ENCODE measurements at places on chromosomes 16 and 17.

DNA sequence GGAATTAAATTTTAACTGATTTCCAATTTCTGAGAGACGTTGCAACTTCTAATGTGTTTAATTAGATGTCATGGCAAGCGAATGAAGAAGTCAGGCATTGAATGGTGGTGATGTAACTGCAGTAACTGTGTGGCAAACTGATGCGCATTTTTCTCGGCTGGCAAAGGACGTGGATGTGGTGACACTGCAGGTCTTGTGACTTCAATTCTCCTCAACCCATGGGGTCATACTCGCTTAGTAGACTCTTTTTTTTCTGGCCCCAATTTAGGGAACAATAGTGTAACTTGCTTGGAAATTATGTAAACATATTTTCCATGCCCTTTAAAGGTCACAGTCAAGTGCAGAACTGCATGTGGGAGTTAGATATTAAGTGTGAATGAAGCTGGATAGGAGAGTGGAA, 1.9 kb upstream of the FAM20A start:
- DNase-seq, result no peak

GRCh38 chr16:50092891-50093290, 27.1 kb downstream of the HEATR3 start:
- DNase-seq, result no peak

DNA sequence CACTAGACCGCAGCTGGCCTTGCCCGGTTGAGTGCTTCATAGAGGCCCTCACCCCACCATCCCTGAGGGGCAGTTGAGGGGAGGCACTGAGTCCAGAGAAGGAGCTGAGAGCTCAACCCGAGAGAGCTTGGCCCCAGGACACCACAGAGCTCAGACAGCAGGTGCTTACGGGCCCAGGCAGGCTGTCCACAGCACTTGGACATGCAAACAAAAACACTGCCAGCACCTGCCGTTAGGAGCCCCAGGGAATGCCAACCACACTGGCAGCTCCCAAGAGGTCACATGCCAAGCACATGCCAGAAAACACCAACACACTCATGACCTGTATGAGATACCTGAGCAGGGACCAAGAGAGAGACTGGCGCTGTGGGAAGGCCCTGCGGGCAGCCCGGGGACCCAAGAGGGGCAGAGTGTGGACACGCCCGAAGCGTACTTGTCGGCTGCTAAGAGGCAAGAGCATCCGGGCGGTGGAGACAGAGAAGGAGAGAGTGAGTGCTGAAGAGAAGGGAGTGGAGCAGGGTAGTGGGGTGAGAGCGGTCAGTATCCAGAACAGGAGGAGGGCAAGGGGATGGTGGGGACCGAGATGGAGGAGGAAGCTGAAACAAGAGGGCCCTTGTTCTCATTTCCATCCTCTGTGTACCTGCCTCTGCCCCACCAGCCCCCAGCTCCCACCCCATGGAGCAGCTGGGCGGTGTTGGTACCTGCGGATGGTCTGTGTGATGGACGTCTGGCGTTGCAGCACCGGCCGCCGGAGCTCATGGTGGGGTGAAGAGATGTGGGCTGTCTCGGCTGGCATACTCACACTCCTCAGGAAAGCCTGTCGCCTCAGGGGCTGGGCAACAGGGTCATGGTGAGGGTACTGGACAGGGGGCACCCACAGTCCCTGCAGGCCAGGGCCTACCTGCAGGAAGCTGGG, 8.2 kb downstream of the RHBDF1 start:
- no peak for DNase-seq

- DNase-seq, result no peak
Observed at GRCh38 chr17:66724581-66725341, 110.2 kb upstream of the CACNG5 start.

- DNase-seq, result no peak
Observed at GRCh38 chr17:44610871-44611270, 45.4 kb upstream of the MEIOC start.

- no peak for DNase-seq
Observed at GRCh38 chr17:34997355-34997862, 17.1 kb downstream of the LIG3 start.

DNA sequence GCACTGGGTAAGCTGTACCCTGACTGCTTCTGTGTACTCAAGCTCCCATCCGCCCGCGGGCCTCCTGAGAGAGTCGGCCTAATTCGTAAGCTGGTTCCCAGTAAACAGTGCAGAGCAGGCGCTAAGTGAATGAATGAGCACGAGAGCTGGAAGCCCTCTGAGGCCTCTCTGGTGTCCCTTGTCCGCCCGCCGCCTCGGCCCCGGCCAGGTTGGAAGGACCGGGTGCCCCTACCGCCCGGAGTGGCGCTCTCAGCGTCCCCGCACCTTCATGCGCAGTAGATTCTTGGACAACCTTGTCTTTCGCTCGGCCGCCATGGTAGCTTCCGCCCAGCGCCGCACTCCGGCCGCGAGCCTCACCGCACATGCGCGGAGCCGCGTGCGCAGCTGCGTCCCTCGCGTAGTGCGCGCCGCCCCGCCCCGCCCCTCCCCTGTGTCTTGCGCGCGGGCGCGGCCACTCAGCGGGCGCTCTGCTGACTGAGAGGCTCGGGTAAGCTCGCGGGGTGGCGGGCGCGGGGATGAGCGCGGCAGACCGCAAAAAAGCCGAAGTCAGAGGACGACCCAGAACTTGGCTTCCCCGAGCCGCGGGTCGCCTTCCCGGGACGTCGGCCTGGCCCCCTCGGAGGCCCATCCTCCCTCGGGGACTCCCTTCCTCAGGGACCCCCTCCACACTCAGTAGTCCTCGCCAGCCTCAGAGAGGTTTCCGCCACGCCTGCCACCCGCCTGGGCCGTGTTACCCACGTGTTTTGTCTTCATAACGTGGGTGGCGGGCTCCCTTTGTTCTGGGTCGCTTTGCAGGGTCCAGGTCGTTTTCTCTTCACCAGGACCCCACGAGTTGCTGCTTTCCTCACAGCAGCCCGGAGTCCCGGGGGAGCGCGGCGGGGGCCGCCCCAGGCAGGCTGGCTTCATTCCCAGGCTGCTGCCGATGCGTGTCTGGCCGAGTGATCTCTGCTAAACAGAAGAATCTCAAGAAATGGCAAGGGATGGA, at the start of gene MPHOSPH6:
TSS of gene MPHOSPH6 (minus strand) at position 364 of the 985 bp plus-strand sequence. CDS start at position 315, 49 bp downstream.
- peak; percentile 52 for DNase-seq

DNA sequence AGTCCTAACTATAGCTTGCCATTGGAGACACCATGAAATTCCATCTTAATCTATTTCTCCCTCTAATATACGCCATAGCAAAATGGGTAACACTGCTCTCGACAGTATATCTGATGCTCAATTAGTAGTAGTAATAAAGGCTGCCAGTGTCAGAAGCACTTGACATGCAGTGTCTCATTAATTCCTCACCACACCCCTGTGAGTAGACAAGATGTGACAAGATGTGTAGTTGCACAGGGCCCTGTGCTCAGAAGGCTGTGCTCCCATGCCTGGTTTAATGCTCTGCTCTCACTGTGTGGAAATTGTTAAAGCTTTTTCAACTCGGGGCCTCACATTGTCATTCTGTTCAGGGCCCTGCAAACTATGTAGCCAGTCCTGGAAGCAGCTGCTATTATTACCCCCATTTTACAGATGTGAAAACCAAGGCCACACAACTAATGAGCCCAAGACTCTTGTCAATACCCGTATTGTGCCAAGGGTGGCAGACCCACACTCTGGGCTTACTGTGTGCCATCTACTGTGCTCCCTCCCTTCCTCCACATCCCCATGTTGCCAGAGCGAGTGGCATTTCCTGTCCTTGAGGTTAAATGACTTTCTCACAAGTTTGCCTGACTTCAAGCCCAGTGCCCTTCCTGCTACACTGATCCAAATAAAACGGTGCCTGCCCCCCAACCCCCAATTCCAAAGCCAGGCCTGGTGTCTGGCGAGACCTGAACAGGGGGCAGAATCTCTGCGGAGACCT, 287.3 kb upstream of the CCL2 start:
- no peak for DNase-seq

GRCh38 chr16:29154088-29154487, 169.2 kb downstream of the LAT start:
- no peak for DNase-seq

Data from AG09309 (cell line).